ENCODE measurements at places on chromosomes 7 and 10. TPM values are rescaled to one million over a fixed set of nuclear protein-coding genes. Genes with fewer than 3 reads are reported as not detected.
A peak's percentile ranks its signal among the peaks of the same experiment; 100 is the strongest.

GRCh38 chr7:111647881-111648280 is 85.6 kb upstream of the IMMP2L start:
- H3K27ac ChIP-seq: no peak overlapping the region
- no peaks in the 10 kb centered on the region for H3K4me1 ChIP-seq
- no peak for DNase-seq
- H3K36me3 ChIP-seq: no peaks in the 10 kb centered on the region
- H3K4me3 ChIP-seq: no peak overlapping the region
- H3K27me3 ChIP-seq: no peaks in the 10 kb centered on the region

Gene C10orf67
- total RNA-seq: 0.12 TPM

GRCh38 chr7:70797109-70797514 is 334.8 kb upstream of the GALNT17 start:
- H3K36me3 ChIP-seq: no peaks in the 10 kb centered on the region
- H3K4me1 ChIP-seq: no peaks in the 10 kb centered on the region
- no peak overlapping the region for H3K27ac ChIP-seq
- H3K4me3 ChIP-seq: no peak overlapping the region
- H3K27me3 ChIP-seq: no peaks in the 10 kb centered on the region

GRCh38 chr10:34916314-34916713 is 101.2 kb upstream of the PARD3 start:
- DNase-seq: no peak
- H3K27ac ChIP-seq: no peak overlapping the region
- no peak overlapping the region for H3K4me3 ChIP-seq
- H3K36me3 ChIP-seq: no peaks in the 10 kb centered on the region
- H3K27me3 ChIP-seq: no peaks in the 10 kb centered on the region

Gene FAM24B
- 4.9 TPM for total RNA-seq

DNA sequence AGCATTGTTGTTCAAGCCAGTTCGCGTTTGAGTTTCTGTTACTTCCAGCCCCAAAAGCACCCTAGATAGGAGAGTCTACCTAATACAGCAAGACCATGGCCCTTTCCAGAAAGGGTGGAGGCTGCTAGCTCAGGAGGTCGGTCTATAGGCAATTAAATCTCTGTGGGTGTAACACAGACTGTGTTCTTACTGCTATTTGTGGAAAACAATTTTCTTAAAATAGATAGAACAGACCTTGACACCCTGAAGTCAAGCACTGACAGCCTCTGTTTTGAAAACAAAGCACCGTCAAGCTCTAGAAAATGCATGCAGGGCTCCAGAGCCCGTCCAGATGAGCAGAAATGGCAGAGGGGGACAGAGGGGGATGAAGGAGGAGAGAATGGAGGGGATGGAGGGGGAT is 156.6 kb downstream of the PRKAG2 start:
- H3K4me3 ChIP-seq: no peak overlapping the region
- no peak overlapping the region for H3K27ac ChIP-seq
- H3K36me3 ChIP-seq: no peaks in the 10 kb centered on the region
- H3K27me3 ChIP-seq: no peaks in the 10 kb centered on the region

Gene FRMPD2
- 0.13 TPM for total RNA-seq

GRCh38 chr7:25731068-25731845 is 420.7 kb upstream of the NFE2L3 start:
- no peak overlapping the region for H3K4me3 ChIP-seq
- H3K27ac ChIP-seq: no peak overlapping the region
- H3K4me1 ChIP-seq: no peaks in the 10 kb centered on the region
- DNase-seq: no peak
- no peaks in the 10 kb centered on the region for H3K36me3 ChIP-seq

DNA sequence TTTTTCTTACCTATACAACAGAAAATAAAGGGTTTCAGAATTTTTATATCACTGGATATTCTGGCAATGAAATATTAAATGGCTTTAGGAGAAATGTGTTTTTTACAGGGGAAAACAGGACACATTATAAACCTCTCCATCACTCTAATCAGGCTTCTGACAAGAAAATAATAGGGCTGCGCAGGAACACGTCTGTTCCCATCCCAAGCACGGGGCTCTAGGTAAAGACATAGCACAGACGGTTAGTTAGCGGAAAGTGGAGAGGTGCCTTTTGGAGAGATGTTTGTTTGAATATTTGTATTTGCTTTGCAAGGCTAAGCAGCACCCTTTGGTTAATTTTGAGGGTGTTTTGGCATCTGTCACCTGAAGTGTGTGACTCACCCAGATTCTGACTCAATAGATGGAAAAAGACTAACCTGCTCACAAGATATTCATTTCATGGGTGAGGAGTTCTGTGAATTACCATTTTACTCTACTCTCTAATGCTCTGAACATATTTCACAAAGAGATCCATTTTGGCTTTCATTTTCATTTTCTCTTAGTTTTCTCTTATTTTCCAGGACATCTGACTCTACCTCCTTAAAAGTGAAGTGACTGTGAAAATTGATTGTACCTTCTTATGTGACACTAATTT is 174.5 kb upstream of the AKR1E2 start:
- no peaks in the 10 kb centered on the region for H3K36me3 ChIP-seq
- no peak for DNase-seq
- H3K4me3 ChIP-seq: no peak overlapping the region
- no peaks in the 10 kb centered on the region for H3K4me1 ChIP-seq
- no peaks in the 10 kb centered on the region for H3K27me3 ChIP-seq
- no peak overlapping the region for H3K27ac ChIP-seq

DNA sequence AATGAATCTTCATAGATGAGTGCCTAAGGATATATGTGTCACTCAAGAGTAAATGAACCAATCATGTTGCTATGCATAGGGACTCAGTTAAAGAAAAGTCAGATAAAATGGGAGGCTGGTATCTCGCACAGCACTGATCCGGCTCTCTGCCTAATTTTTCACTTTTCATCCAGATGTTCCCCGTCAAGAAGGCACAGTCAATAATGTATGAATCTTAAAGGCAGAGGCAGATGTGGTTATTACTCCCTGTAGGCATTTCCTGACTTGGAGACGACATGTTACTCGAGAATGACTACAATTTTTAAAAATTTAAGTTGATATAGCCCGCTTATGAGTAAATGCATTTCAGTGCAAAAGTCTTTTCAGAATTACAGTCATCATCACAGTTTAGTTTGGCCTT is 113.6 kb downstream of the TBXAS1 start:
- no peak overlapping the region for H3K4me3 ChIP-seq
- DNase-seq: no peak
- no peaks in the 10 kb centered on the region for H3K27me3 ChIP-seq
- no peaks in the 10 kb centered on the region for H3K36me3 ChIP-seq
- no peak overlapping the region for H3K27ac ChIP-seq

DNA sequence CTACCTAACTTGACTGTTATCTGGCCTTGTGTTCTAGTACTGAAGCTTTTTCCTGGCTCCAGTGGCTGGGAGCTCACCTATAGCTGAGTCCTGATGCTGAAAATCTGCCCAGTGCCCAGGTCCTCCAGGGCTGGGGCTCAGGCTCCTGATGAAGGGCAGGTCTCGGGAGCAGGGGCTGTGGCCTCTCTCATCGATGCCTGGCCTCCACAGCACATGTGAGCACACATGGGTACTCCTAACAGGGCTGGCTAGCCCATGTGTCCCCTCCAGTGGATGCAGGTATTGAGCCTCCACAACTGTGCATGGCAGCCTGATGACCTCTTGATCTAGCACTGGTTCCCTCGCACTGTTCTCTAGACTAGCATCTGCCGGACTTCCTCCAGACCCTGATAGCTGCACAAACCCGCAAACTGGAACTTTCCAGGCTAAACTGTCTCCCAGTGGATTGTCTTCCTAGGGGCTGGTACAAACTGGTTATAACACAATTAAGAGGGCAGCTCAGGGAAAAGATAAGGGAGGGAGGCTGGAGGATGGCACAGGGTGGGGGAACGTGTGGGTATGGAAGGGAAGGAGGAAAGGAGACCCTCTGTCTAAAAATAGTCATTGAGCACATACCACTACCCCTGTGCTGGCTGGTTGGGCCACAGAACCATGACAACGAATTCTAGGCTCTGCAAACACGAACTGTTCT is 35.1 kb downstream of the PLAC9 start:
- peaks cover 4% of the 10 kb centered on the region for H3K36me3 ChIP-seq
- H3K4me1 ChIP-seq: no peaks in the 10 kb centered on the region
- no peak for DNase-seq
- no peak overlapping the region for H3K4me3 ChIP-seq
- H3K27ac ChIP-seq: no peak overlapping the region
- H3K27me3 ChIP-seq: no peaks in the 10 kb centered on the region

Gene BICC1
- 37.4 TPM for total RNA-seq

Gene CACNB2
- total RNA-seq: 7.0 TPM

DNA sequence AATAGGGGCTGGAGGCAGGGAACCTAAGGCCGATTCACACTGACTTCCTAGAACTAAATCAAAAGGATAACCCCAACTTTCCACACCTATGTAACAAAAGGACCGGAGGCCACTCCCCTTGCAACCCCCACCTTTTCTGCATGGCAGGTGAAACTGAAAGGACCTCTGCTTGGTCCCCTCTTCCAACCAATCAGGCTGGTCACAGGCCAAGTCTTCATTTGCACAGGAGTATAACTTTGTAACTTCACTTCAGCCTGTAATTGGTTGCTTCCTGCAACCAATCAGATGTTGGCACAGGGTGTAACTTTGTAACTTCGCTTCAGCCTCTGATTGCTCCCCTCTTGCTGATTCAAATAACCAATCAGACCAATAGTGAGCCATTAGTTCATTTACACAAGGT is 190.0 kb downstream of the FAM107B start:
- no peak overlapping the region for H3K4me3 ChIP-seq
- no peak for DNase-seq
- peak overlapping the region; percentile 18 for H3K27ac ChIP-seq
- no peaks in the 10 kb centered on the region for H3K27me3 ChIP-seq
- no peaks in the 10 kb centered on the region for H3K36me3 ChIP-seq

GRCh38 chr10:1205450-1206030 is 149.4 kb downstream of the WDR37 start:
- no peak for DNase-seq
- no peak overlapping the region for H3K4me3 ChIP-seq
- H3K27me3 ChIP-seq: no peaks in the 10 kb centered on the region
- H3K36me3 ChIP-seq: no peaks in the 10 kb centered on the region
- no peaks in the 10 kb centered on the region for H3K4me1 ChIP-seq
- H3K27ac ChIP-seq: no peak overlapping the region

DNA sequence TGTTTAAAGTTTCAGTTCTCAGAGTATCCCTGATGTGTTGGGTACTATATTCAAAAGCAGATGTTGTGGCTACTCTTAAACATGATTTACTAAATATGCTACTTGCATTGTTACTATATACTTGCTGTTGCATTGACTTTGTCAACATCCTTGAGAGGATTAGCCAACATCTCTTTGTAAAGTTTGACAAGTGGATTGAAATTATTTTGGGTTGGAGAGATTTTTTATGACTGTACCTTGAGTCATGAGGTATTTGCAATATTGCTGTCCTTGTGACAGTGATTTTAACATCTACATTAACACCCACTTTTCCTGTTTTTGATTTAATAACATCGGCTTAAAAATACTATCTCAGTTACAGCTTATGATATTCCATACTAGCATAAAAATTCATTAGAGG is 31.9 kb downstream of the MRC1 start:
- H3K4me3 ChIP-seq: no peak overlapping the region
- H3K27me3 ChIP-seq: no peaks in the 10 kb centered on the region
- DNase-seq: no peak
- peaks cover 10% of the 10 kb centered on the region for H3K4me1 ChIP-seq

DNA sequence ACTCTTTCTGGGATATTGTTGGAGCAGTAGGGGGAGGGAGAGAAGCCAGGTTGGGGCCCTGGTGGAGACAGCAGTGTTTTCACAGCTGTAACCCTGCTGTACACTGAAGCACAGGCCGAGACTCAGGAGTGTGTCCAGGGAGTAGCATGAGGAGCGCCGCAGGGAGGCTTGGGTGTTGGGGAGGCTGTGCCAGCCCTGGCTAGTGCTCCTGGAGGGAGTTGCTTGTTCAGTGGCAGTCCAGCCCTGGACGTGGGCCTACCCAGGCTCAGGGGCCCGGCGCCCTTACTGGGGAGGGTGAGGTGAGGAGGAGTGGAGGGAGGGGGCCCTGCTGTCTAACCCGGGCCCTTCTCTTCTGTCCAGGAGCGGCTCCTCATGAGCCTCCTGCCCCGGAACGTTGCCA is 35.9 kb downstream of the ADCY1 start:
- DNase-seq: no peak
- no peak overlapping the region for H3K4me3 ChIP-seq
- H3K27ac ChIP-seq: no peak overlapping the region
- H3K27me3 ChIP-seq: no peaks in the 10 kb centered on the region
- no peaks in the 10 kb centered on the region for H3K4me1 ChIP-seq

GRCh38 chr7:101113836-101114235 is 13.1 kb upstream of the SERPINE1 start:
- H3K27me3 ChIP-seq: no peaks in the 10 kb centered on the region
- no peak overlapping the region for H3K27ac ChIP-seq
- H3K4me3 ChIP-seq: no peak overlapping the region
- no peaks in the 10 kb centered on the region for H3K4me1 ChIP-seq

- no peaks in the 10 kb centered on the region for H3K36me3 ChIP-seq
- H3K4me3 ChIP-seq: no peak overlapping the region
- no peak overlapping the region for H3K27ac ChIP-seq
- no peaks in the 10 kb centered on the region for H3K27me3 ChIP-seq
- H3K4me1 ChIP-seq: peaks cover 13% of the 10 kb centered on the region
These were observed 7.0 kb upstream of the RPEL1 start for GRCh38 chr10:103238506-103239252.

GRCh38 chr10:96655461-96656197 is 64.7 kb downstream of the PIK3AP1 start:
- H3K4me3 ChIP-seq: no peak overlapping the region
- DNase-seq: no peak
- H3K4me1 ChIP-seq: peaks cover 14% of the 10 kb centered on the region
- peaks cover 6% of the 10 kb centered on the region for H3K36me3 ChIP-seq
- H3K27me3 ChIP-seq: no peaks in the 10 kb centered on the region

DNA sequence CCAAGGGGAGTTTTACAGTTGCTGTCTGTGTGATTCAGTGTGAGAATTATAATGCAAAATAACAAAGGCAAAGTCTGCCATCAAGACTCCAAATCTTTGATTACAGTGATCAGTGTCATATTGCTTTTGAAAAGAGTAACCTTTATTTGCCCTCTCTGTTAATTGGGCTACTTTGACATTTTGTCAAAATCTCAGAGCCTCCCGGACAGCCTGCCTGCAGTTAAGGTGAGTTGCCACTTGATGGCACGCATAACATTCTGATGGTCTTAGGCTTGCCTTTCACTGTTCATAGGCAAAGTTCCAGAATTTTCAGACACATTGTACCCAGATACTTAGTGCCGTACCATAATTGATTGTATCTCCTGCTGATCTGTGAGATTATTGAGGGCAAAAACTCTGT is 253.5 kb downstream of the ABCA13 start:
- H3K4me1 ChIP-seq: no peaks in the 10 kb centered on the region
- H3K4me3 ChIP-seq: no peak overlapping the region
- no peak overlapping the region for H3K27ac ChIP-seq
- H3K36me3 ChIP-seq: no peaks in the 10 kb centered on the region
- H3K27me3 ChIP-seq: no peaks in the 10 kb centered on the region

Gene PIP4K2A
- total RNA-seq: 8.7 TPM

Gene PWWP2B
- total RNA-seq: 25.1 TPM

GRCh38 chr7:129607471-129608120 is 3.9 kb upstream of the NRF1 start:
- no peak overlapping the region for H3K4me3 ChIP-seq
- H3K27me3 ChIP-seq: no peaks in the 10 kb centered on the region
- no peak overlapping the region for H3K27ac ChIP-seq
- no peaks in the 10 kb centered on the region for H3K36me3 ChIP-seq
- peaks cover 7% of the 10 kb centered on the region for H3K4me1 ChIP-seq

Gene ADD3
- total RNA-seq: 48.3 TPM

Gene DYDC2
- not detected for total RNA-seq

Measured in pancreas (tissue), 10 donors.